Panc1 (cell line): ENCODE measurements at places on chromosomes 13 and 19.

GRCh38 chr19:6527893-6528543, 2.8 kb upstream of the TNFSF9 start:
- no peak for DNase-seq

- no peak for DNase-seq
These were observed 286.1 kb downstream of the IRS2 start for GRCh38 chr13:109500146-109500773.

DNA sequence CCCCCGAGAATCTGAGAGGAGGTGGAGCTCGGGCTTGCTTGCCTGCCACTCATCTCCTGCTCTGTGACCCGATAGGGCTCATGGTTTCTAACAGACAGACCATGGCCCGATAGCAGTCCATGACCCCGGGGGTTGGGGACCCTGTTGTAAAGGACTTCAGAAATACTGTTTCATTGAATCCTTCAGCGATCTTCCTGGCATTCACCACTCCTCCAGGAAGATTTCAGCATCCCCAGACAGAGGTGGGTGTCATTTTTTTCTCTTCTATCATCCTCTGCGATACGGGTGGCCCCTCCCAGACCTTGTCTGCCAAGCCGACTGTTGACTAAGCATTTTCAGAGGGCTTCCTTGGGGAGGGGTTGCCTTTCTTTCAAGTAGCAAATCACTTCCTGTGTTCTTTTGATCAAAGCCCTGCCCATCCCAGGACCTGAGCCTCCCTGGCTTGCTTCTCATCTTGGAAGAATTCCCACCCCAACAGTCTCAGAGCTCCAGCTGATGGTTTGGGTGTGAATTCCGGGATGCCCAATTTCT, 1.7 kb downstream of the MYO1F start:
- DNase-seq, result no peak

DNA sequence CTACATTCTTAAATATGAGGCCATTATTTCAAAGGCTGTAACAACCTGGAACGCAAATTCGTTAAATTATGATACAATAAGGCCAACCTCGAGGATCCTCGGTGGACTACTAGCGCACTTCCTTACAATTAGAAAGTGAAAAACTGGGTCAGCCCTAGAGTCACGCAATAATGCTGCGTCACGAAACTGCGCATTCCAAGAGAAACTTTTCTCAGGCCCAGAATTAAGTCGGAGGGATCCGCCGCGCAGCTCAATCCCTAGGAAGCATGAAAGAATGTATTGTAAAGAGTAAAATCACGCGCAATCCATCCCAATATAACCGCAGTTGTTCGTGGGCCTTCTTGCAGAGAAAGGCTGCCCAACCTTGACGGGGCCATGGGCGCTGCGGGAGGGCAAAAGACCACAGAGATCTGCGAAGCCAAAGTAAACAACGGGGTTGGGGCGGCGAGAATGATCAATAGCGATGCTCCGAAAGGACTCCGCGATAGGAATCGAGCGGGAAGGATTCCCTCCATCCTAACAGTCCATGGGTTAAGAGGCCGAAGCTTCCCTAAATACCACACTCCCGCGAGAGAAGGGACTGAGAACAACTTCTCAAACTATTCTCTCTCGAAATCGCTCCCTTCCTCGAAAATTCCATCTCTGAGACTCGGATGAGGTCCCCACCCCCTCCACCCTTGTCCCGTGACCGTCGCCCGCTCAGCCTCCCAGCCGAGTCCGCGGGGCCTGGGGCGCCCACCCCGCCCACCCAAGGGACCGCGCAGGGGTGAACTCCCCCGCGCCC, 564 bp downstream of the SPART start:
- no peak for DNase-seq

GRCh38 chr19:16206637-16207036, 8.9 kb downstream of the AP1M1 start:
- DNase-seq, result no peak

DNA sequence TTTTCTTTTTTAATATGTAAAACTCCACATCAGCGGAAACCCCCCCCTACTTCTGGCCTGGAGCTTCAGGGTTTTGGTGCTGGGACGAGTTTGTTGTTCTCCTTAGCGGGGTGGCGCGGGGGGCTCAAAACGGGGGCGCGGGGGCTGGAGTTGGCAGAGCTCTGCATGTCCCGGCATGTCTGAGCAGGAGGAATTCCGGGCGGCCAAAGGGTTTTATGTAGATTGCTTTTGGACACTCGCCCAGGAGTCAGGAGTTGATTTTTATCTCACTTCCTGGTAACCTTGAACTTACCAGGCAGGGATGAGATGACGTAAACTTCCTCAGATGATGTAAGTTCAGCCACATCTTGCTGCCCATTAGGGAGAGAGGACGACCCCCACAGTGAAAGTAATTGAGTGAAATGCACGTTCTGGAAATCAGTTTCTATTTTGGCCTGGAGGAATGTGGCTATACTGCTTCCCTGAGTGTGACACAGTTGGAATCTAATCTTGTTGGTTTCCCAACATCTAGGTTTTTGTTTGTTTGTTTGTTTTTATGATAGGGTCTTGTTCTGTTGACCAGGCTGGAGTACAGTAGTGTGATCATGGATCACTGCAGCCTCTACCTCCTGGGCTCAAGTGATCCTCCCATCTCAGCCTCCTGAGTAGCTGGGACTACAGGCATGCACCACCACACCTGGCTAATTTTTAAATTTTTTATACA, 21.0 kb upstream of the GDF15 start:
- peak; percentile 89 for DNase-seq

- no peak for DNase-seq
These were observed 584.5 kb upstream of the SGCG start for GRCh38 chr13:22596171-22596863.

GRCh38 chr19:41354343-41354953, 726 bp upstream of the TGFB1 start:
- no peak for DNase-seq
